ENCODE measurements at places on chromosomes 2 and 18.

DNA sequence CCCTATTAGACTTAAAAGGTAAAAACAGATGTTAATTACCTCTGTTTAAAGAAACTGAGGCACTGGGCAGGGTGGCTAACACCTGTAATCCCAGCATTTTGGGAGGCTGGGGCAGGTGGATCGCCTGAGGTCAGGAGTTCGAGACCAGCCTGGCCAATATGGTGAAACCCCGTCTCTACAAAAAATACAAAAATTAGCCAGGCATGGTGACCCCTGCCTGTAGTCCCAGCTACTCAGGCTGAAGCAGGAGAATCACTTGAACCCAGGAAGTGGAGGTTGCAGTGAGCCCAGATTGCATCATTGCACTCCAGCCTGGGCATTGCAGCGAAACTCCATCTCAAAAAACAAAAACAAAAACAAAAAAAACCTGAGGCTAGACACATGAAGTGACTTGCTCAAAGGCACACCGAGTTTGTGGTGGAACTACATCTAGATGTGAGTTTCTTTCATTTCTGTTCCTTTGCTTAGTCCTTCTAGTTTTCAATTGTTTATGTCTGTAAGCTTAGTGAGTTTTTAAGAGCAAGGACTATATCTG is 40.7 kb downstream of the SLC4A1AP start:
- no peak for DNase-seq

- DNase-seq: no peak
Measured at GRCh38 chr2:129464631-129465030, 514.8 kb upstream of the RAB6C start.

DNA sequence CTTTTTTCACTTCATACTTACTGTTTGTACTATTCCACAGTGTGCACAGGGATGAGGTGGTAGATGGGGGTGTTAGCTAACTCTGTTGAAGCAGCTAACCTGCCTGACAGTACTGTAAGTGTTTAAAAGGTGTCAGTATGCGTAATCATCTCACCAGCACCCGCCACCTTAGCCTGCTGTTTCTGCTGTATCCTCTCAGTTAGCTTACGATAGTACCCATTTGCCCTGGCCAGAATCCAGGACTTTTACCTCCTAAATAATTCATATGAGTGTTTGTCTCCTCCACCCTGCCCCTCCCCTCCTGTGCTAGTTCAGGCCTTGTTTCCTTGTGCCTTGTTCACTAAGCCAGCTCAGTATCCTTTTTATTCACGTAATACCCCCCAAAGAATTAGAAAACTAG is 34.2 kb downstream of the TRAPPC12 start:
- no peak for DNase-seq

GRCh38 chr18:2482706-2483475 is 88.4 kb downstream of the METTL4 start:
- DNase-seq: no peak

GRCh38 chr2:188524519-188525113 is 232.9 kb downstream of the GULP1 start:
- no peak for DNase-seq

- DNase-seq: no peak
Measured at GRCh38 chr2:28855977-28856376, 14.1 kb downstream of the TRMT61B start.

DNA sequence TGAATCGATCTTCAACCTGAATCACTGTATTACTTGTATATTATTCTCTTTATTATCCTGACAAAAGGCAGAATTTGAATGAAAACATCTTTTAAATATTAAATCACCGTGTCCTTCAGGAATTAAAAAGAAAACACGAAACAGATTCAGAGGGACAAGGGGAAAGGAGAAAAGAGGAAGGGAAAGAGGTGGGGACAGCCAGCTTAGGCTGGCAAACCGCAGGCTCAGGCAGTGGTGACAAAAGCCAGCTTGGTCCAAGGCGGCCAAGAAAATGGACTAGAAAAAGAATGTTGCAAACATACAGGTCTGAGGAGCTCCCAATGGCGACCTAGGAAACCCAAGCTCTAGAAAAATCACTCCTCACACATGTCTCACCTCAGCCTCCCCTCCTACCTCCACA is 6.8 kb downstream of the B4GALT6 start:
- DNase-seq: no peak

DNA sequence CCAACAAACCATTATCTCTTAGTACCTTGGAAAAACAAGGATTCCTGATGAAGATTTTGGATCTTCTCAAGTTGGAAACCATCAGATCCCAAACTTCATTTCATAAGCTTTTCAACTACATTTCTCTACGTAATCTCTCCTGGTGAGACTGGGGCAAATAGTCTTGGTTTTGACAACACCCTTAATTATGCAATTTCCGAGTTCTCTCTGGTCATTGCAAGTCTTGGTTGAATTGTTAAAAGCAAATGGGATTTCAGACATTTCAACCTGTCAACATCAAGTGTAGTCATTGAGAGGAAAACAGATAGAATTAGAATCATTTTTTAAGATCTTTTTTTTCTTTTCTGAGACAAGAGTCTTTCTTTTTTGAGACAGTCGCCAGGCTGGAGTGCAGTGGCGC is 26.2 kb downstream of the KLF7 start:
- DNase-seq: no peak

DNA sequence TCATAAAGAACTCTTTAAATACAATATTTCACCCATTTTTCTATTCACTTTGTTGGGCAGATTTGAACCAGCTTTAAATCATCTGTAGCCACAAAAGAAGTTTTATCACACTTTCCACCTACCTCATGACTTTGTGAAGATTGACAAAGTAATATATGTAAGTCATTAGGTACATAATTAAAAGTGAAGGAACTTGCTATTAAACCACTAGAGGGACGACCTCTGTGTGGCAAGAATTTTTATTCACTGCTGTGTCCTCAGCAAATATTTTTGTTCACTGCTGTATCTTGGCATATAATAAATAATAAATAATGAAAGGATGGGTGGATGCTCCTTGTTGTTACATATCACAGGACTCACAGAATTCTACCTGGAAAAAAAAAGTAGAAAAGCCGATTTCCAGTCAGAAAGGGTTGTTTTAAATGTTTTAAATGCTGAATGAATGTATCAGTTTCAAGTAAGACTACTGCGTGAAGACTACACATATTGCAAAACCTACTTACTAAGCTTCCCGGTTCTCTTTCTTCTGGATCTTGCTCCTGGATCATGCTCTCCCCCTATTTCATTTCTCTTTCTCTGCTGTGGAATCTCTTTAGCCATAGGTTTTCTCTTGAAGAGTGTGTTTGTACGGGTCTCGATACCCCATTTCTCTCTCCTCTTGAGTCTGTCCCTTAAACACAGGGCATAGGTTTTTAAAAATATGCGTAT is 44.8 kb downstream of the KCMF1 start:
- DNase-seq: no peak

- no peak for DNase-seq
Measured at GRCh38 chr2:160993654-160994061, 166.6 kb upstream of the TANK start.

GRCh38 chr2:80517316-80517715 is 212.8 kb upstream of the LRRTM1 start:
- DNase-seq: no peak

GRCh38 chr2:31822587-31822986 is 188.2 kb downstream of the MEMO1 start:
- no peak for DNase-seq

- DNase-seq: no peak
Measured at GRCh38 chr18:59303006-59303405, 15.4 kb downstream of the CPLX4 start.

DNA sequence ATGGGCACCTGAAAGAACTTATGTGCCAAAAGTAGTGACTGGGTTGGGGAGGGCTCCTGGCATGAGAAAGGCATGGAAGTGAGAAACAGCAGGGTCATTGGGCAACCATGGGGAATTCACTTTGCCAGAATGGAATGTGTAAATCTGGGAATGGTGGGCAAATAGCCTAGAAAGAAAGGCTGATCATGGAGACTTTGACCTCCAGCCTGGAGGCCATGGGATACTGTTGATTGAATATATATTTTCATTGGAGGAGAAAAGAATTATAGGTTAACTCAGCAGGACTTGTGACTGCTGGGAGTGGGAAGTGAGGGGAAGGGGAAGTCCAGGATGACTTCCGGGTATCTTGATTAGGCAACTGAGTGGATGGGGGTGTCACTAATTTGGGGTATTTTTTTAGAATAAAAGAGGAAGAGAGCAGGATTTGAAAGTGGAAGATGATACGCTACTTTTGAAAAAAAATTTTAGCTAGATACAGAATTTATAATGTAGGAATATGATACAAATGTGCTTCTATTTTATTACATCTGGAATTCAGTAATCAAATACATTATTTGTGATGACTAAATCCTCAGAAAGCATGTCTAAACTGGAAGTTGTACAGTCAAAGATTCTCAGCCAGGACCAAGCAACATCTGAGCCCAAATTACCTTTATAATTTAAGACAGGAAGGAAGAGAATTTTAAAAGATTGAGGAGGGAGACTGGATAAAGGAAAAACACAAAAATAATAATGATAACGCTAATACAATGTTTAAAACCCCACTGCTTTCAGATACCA is 116.2 kb downstream of the GATA6 start:
- DNase-seq: no peak

DNA sequence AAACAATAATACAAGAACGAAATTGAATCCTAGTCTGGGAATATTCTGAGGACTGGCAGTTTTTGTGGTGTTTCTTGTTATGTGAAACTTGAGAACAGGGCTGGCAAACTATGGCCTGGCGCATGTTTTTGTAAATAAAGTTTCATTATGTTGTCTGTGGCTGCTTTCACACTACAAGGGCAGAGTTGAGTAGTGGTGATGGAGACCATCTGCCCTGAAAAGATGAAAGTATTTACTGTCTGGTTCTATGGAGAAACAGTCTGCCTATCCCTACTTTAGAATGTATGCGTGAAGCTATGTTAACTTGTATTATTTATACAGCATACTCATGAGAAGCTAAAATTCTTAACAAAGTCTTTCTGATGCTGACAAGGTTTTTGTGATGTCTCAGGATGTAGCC is 351.9 kb downstream of the LRRTM1 start:
- DNase-seq: no peak

- no peak for DNase-seq
Measured at GRCh38 chr18:2853926-2854664, 7.3 kb downstream of the EMILIN2 start.

- no peak for DNase-seq
Measured at GRCh38 chr2:190156530-190157212, 94.1 kb upstream of the MSTN start.

DNA sequence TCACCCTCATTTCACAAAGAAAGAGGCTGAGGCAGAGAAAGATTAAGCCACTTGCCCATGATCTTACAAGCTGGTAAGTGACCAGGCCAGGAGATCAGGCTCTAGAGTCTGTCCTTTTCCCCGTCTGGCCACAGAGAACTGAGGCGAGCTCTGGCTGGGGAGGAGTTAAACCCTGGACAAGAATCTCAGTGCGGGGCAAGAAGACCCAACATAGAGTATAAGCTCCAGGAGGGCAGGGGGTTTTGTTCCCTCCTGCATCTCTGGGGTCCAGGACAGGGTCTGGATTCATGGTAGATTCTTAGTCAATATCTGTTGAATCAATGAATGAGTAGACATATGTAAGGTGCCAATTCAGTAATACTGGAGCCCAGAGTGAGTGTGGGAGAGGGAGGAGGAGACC is 12.9 kb upstream of the INPP5D start:
- DNase-seq: no peak

DNA sequence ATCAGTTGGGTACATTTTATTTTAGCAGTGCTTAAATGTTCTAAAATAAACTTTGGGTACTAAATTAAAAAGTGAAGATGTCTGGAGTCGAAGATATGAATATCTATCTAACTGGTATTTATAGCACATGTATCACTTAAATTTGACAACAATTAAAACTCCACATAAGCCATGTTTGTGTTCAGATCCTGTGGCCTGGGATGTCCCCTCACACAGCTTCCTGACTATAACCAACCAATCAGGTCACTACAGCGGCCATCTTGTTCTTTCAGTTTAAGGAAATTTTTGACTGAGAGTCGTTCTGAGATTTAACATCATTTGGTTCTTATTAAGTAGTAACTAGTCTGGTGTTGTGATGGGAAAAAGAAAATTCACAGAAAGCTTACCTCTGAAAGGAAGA is 170.7 kb upstream of the NRP2 start:
- DNase-seq: no peak

- DNase-seq: no peak
Measured at GRCh38 chr2:46857871-46858701, 57.5 kb downstream of the MCFD2 start.

DNA sequence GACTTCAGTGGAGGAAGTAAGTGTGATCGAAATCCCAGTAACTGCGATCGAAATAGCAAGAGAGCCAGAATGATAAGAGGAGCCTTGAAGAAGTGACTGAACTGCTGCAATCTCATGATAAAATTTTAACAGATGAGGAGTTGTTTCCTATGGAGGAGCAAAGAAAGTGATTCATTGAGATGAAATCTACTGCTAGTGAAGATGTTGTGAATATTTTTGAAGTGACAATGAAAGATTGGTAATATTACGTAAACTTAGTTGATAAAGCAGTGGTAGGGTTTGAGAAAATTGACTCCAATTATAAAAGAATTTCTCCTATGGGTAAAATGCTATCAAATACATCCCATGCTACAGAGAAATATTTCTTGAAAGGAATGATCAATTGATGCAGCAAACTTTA is 780.6 kb downstream of the MBD2 start:
- no peak for DNase-seq

GRCh38 chr2:57906152-57906732 is 140.4 kb upstream of the VRK2 start:
- DNase-seq: no peak

GRCh38 chr2:191249156-191249813 is 4.1 kb downstream of the MYO1B start:
- DNase-seq: no peak

- DNase-seq: no peak
Measured at GRCh38 chr18:49076654-49077166, 125.9 kb upstream of the SMAD7 start.

DNA sequence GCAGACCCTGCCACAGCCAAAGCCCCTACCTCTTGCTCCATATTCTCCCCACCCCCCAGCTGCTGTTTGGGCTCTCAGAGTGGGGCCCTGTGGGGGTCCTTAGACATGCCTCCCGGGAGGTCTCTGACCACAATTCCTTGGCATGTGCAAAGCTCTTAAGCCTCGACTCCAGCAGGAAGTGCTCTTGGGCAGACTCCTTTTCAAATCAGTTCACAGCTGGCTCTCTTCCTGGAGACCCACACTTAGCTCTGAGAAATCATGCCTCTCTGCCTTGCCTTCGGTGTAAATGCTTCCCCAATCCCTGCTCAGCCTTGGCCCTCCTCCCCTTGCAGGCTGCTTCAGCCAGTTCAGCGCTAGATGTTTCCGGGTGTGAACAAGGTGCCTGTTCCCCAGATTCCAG is 46.9 kb downstream of the NGEF start:
- DNase-seq: no peak

- DNase-seq: no peak
Measured at GRCh38 chr2:182049372-182050148, 63.9 kb downstream of the PPP1R1C start.

DNA sequence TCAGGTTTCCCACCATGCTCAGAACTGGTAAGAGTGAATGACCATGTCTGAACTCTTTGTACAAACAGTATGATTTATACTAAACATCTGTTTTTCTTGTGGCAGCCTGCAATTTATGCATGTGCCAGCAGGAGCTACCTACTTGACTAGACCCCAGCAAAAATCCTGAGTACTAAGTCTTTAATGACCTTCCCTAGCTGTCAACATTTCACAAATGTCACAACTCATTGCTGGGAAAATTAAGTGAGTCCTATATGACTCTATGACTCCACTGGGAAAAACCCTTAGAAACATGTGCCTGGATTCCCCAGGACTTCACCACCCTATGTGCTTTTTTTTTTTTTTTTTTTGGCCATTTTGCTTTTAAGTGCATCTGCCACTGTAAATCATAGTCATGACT is 1225.8 kb downstream of the SUCLG1 start:
- no peak for DNase-seq
